H1 (cell line): ENCODE measurements at places on chromosomes 13 and 19. TPM values are rescaled to one million over a fixed set of nuclear protein-coding genes. Genes with fewer than 3 reads are reported as not detected.

- no peaks in the 10 kb centered on the region for H3K4me1 ChIP-seq
- no peak for DNase-seq
- H3K27me3 ChIP-seq, result no peaks in the 10 kb centered on the region
- H3K36me3 ChIP-seq, result no peaks in the 10 kb centered on the region
- no peak overlapping the region for H3K4me3 ChIP-seq
- no peak overlapping the region for H3K27ac ChIP-seq
These were observed 5.7 kb upstream of the THSD1 start for GRCh38 chr13:52411629-52412028.

Gene LAIR2
- total RNA-seq, result not detected in 2 replicates

- no peak overlapping the region for H3K27ac ChIP-seq
- no peaks in the 10 kb centered on the region for H3K36me3 ChIP-seq
- DNase-seq, result no peak
- H3K4me3 ChIP-seq, result peak overlapping the region; percentile 77
These were observed 568 bp downstream of the ATP11A start for GRCh38 chr13:112690283-112690929.

Gene POGLUT2
- total RNA-seq, result 20.1 and 22.3 TPM in 2 replicates

DNA sequence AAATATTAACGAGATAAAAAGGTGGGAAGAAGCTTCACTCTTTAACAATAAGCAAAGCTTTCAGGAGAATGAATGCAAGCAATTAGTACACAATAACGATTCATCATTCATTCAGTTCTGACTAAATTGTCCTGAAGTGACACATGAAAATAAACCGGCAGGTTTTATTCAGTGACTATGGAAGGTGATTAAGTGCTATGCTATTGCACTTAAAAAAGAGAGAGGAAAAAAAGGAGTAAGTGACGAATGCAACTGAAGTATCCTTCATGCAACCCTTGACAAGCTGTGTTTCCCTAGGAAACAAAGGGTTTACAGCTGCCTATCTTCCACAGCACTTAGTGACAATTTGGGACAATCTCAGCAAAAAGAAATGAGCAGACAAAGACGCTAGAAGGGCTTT lies 1.4 kb downstream of the LIG4 start:
- peak overlapping the region; percentile 62; the same call in 1 of the 2 replicates for H3K4me3 ChIP-seq
- no peak for DNase-seq
- no peaks in the 10 kb centered on the region for H3K27me3 ChIP-seq
- no peaks in the 10 kb centered on the region for H3K36me3 ChIP-seq

GRCh38 chr13:27533155-27533643 lies 82.8 kb upstream of the MTIF3 start:
- no peaks in the 10 kb centered on the region for H3K36me3 ChIP-seq
- no peak overlapping the region for H3K27ac ChIP-seq
- DNase-seq, result peak; percentile 21
- no peak overlapping the region for H3K4me3 ChIP-seq

Gene PPP2R1A
- total RNA-seq, result 378 and 382 TPM in 2 replicates

Gene URAD
- total RNA-seq, result not detected in 2 replicates

GRCh38 chr13:98549006-98549727 lies 27.7 kb downstream of the STK24 start:
- no peak overlapping the region for H3K4me3 ChIP-seq
- peaks cover under 1% of the 10 kb centered on the region for H3K4me1 ChIP-seq
- H3K36me3 ChIP-seq, result peaks cover 10% of the 10 kb centered on the region; the same call in 1 of the 2 replicates
- DNase-seq, result no peak
- no peaks in the 10 kb centered on the region for H3K27me3 ChIP-seq

DNA sequence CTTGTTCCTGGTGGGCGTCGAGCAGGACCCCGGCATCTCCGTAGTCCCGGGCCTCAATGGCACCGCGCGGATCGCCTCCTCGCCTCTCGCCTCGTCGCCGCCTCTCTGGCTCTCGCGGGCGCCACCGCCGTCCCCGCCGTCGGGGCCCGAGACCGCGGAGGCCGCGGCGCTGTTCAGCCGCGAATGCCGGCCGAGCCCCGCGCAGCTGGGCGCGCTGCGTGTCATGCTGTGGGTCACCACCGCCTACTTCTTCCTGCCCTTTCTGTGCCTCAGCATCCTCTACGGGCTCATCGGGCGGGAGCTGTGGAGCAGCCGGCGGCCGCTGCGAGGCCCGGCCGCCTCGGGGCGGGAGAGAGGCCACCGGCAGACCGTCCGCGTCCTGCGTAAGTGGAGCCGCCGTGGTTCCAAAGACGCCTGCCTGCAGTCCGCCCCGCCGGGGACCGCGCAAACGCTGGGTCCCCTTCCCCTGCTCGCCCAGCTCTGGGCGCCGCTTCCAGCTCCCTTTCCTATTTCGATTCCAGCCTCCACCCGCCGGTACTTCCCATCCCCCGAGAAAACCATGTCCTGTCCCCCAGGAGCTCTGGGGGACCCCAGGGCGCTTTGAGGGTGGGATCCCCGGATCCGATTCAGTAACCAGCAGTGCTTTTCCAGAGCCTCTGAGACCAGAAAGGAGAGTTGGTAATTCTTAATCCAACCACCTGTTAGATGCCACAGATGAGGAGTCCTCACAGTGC lies 885 bp downstream of the MLNR start:
- peaks cover 9% of the 10 kb centered on the region for H3K4me1 ChIP-seq
- H3K27ac ChIP-seq, result no peak overlapping the region
- no peaks in the 10 kb centered on the region for H3K36me3 ChIP-seq
- peaks cover 69% of the 10 kb centered on the region for H3K27me3 ChIP-seq
- peak overlapping the region; percentile 34 for H3K4me3 ChIP-seq
- DNase-seq, result no peak

- no peaks in the 10 kb centered on the region for H3K36me3 ChIP-seq
- DNase-seq, result no peak
- no peaks in the 10 kb centered on the region for H3K27me3 ChIP-seq
These were observed 17.7 kb upstream of the SLC35E1 start for GRCh38 chr19:16589917-16590316.
